ENCODE measurements at places on chromosomes 1 and 21. TPM values are rescaled to one million over a fixed set of nuclear protein-coding genes. Genes with fewer than 3 reads are reported as not detected.

Gene FNDC5
- 205 TPM for polyA plus RNA-seq

DNA sequence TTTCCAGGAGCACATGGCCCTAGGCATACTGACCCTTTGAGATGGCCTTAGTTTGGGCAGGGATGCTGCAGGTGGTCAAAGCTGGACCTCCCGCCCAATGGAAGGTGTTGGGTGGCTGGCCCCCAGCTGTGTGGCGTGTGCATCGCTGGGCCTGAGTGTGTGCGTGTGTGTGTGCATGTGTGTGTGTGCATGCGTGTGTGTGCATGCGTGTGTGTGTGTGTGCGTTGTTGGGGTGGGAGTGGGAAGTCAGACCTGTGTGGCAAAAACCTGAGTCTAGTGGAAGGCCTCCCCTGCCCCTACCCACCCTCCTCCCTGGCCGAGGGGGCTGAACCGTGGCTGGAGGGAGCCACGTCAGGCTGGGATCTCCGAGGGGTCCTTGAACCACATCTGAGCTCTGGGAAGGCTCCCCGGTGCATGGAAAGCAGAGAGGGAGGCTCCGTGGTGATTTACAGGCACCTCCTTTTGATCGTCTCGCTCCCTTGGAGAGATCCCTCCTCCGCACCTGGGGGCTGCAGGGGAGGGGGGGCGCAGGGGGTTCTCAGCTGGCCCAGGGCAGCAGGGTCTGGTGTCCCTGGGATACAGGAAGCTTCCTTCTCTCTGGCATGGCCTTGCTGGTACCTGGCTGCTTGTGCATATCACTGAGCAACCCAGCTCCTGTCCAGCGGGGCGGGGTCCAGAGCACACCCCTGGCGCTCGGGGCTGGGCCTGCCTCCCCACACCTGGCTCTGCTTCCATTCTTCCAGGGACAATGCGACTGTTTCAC is 124.7 kb upstream of the WNT4 start:
- no peak for DNase-seq

GRCh38 chr1:147389532-147390184 is 147.2 kb downstream of the CHD1L start:
- DNase-seq: peak; percentile 31

DNA sequence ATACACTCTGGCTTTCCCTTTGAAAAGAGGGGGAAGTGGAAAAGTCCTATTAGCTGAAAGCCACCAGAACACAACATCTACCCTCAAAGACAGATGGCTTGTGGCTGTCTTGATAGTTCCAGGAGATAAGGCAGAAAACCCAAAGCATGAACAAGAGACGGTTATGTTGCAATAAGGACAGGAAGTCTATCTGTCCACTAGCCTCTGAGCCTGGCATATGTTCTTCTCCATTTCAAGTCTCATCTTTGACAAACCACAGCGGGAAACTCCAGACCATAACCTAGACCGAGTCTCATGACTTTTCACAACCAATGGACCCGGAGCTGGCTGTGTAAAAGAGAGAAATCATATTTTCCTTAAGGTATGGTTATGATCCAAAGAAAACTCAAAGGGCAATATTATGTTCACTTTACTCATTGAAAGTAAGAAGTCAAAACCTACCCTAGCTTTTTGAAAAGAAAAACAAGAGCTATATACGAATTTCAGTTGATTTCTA is 33.8 kb downstream of the DUSP10 start:
- no peak for DNase-seq

- DNase-seq: no peak
These were observed 125.1 kb downstream of the BARHL2 start for GRCh38 chr1:90591970-90592356.

Gene GJA4
- polyA plus RNA-seq: 28.6 TPM

GRCh38 chr1:211625040-211625439 is 46.1 kb upstream of the SLC30A1 start:
- no peak for DNase-seq

Gene CACNA1S
- polyA plus RNA-seq: 77.2 TPM

Gene MMEL1
- 0.31 TPM for polyA plus RNA-seq

Gene DR1
- polyA plus RNA-seq: 67.8 TPM

- DNase-seq: peak; percentile 79
These were observed 8.7 kb downstream of the PLEKHA6 start for GRCh38 chr1:204350857-204351573.

Gene TLR5
- 6.0 TPM for polyA plus RNA-seq

DNA sequence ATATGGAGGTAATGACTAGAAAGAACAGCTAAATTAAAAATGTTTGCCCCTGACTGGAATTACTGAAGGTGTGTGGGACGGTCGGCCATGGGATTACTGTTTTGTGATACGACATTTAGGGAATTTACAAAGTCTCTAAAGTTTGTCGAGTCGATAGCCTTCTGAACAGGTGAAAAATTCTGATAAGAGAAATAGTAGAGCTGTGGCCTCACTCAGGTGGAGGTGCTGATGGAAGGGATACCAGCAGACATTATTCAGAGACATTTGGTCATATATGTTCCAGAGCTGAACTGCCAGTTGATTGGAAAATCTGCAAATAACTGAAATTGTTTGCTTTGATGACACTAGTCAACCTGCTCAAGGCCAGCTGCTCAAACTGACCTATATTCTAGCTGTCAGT is 71.1 kb downstream of the ADCY10 start:
- DNase-seq: no peak

DNA sequence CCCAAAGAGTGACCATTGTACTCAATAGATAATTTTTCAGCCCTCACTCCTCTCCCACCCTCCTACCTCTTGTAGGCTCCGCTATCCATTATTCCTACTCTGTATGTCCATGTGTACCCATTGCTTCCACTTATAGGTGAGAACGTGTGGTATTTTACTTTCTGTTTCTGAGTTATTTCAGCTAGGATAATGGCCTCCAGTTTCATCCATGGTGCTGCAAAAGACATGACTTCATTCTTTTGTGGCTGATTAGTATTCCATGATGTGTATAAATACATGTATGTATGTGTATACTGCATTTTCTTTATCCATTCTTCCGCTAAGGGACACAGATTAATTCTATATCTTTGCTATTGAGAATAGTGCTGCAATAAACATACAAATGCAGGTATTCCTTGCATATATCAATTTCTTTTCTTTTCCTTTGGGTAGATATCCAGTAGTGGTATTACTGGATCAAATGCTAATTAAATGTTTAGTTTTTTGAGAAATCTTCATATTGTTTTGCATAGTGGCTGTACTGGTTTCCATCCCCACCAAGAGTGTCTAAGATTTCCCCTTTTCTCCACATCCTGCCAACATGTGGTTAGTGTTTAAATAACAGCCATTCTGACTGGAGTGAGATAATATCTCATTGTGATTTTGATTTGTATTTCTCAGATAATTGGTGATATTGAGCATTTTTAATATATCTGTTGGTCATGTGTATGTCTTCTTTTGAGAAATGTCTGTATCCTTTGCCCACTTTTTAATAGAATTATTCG is 4.9 kb downstream of the LY9 start:
- no peak for DNase-seq

DNA sequence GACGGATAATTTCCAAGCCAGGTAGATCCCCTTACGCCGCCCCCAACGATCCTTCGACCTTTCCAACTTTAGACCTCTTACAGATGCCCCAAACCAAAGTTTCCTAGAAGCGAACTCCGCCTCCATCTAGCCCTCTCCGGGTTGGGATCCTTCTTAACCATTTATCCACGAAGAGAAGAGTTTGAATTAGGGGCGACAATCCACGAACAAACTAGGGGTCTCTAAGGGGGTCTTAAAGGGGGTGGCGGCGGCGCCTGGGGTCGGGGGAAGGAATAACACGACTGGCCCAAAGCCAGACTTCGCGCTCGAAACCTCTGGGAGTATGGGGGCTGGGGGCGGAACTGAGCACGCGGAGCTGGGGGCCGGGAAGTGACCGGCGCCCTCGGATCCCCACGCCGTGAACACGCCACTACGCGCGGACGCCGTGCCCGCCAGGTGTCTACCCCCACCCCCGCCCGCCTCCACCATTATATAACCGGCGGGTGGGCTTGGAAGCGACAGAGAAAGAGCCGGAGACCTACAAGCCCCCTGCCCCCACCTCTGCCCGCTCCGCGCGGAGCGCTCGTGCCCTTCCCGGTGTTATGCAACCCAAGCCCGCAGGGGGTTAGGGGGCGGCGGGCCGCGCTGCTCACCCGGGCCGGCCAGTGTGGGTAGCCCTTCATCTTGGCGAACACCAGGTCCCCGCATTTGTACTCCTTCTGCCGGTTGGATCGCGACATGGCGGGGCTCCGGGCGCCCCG is 594 bp downstream of the HDGF start:
- DNase-seq: no peak

GRCh38 chr1:101371259-101371658 is 134.4 kb downstream of the S1PR1 start:
- no peak for DNase-seq

Gene CELA3A
- polyA plus RNA-seq: 0.67 TPM

Gene B4GALT2
- 35.5 TPM for polyA plus RNA-seq

Gene CEP350
- polyA plus RNA-seq: 39.8 TPM

- DNase-seq: no peak
These were observed 25.1 kb downstream of the SYNJ1 start for GRCh38 chr21:32702702-32703101.

Gene FAM110D
- polyA plus RNA-seq: 0.82 TPM

- DNase-seq: no peak
These were observed 178.5 kb downstream of the RHOU start for GRCh38 chr1:228913626-228914414.

DNA sequence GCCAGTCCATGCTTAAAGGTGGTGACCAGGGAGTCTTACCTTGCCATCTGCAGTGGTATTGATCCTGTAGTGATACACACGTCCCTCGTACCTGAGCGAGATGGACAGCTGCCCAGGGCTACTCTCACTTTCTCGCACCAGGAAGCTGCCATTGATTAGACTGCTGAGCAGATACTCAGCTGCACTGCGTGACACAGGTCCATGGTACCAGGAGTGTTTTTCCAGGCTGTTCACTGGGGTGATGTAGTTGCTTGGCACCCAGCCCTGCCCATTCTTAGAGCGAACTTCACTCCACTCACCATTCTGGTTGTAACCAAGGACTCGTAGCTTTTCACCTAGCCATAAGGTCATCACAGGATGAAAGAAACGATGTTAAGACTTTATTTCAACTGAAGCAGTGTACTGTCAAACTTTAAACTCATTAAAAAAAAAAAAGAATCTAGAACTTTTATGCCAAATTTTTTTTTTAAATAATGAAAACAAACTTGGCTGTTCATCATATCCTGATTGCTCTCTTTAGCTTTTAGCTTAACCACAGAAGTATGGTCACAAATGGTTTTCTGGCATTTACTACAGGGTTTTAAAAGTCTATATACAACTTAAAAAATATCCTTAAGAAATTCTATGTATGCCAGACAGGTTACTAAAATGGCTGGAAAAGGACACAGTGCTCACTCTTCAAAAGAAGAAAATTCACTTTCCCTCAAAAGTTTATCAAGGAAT is 44.6 kb downstream of the TOR3A start:
- DNase-seq: no peak

DNA sequence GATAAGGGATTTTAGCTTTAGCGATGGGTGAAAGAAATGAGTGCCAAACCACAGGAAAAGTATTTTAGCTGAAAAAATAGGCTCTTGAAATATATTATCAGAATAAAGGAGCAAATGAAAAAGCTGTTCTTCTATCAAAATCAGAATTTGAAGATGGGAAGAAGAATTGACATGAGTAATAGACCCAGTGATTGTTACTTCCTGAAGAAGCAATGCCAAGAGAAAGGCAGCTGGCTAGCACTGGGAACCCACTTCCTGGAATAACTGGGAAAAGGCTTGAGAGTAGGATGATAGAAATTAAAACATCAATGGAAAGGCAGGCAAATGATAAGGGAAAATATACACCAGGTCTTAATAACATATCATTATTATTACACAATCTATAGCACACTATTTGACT is 29.9 kb upstream of the LYPLAL1 start:
- DNase-seq: no peak

Gene RIMKLA
- 1.1 TPM for polyA plus RNA-seq

Gene ERVH48-1
- 1.9 TPM for polyA plus RNA-seq

DNA sequence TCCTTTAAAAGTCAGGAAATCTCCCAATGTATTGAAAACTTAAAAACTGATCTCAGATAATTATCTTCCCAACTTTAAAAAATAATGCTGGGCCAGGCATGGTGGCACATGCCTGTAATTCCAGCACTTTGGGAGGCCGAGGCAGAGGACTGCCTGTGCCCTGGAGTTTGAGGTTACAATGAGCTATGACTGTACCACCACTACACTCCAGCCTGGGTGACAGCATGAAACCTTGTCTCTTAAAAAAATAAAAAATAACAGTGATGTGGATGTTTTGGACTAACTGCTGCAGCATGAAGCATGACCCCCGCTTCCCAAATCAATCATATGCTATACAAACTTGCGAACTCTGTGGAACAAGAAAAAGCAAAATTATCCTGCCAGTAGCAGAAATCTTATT is 186.3 kb downstream of the RERE start:
- DNase-seq: no peak

DNA sequence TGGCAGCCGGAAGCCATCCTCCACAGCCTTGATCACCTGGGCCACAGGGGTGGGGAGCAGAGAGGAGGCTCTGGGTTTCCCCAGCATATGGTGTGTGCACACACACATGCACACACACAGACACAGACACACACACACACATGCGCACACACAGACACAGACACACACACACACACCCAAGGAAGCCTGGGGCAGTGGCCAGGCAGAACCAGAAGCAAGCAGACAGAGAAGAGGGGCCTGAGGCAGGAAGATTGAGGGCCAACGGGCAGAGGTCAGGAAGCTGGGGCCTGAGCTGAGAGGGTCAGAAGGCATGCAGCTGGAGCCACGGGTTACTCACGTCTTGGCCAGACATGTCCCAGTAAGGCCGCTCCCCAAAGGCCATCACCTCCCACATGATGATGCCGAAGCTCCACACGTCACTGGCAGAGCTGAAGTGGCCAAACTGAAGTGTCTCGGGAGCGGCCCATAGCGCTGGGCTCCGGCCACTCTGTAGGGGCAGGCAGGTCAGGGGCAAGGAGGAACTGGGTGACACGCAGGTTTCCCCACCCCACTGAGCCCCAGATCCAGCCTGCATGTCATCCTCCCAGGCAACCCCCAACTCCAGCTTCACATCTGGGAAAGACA is 27.4 kb downstream of the CDCA8 start:
- DNase-seq: no peak

DNA sequence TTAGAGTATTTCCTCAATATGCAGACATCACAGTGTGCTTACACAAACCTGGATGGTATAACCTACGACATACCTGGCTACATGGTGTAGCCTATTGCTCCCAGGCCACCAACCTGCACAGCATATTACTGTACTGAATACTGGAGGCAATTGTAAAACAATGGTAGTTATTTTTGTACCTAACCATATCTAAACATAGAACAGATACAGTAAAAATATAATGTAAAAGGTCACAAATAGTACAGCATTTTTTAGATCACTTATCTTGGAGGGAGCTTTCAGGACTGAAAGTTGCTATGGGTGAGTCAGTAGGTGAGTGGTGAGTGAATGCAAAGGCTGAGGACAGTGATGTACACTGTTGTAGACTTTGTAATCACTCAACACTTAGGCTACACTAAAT is 492.3 kb downstream of the MRPL39 start:
- DNase-seq: no peak

DNA sequence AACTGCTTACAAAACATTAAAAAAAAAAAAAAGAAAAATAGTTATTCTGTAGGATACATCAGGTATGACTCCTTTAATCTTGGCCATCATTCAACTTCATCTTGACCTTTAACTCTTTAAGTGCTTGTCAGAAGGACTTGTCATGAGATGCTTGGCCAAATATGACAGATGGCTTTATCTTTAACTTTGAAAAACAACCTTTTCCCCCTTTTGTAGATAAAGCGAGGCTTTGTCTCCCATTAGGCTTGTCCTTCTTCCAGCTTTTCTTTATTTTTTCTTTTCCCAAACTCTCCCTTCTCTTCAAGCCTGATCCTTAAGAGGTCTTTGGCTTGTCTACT is 2.3 kb downstream of the SRSF10 start:
- no peak for DNase-seq

Data from muscle of arm (tissue), 14 donors.